ENCODE measurements at places on chromosomes 5 and 9. TPM values are rescaled to one million over a fixed set of nuclear protein-coding genes. Genes with fewer than 3 reads are reported as not detected.

Gene WWC1
- 319 TPM for total RNA-seq

Gene FBN2
- total RNA-seq = 24.5 TPM

Gene GTF2H2
- total RNA-seq = 41.8 TPM

Gene FOXD1
- 7.3 TPM for total RNA-seq

Gene AK6
- total RNA-seq = 63.8 TPM

Gene SELENOP
- 65.8 TPM for total RNA-seq

Gene THG1L
- 18.1 TPM for total RNA-seq

Gene C5
- total RNA-seq = 0.87 TPM

Gene ARID3C
- total RNA-seq = not detected

Gene LCP2
- not detected for total RNA-seq

Gene GPR150
- 0.69 TPM for total RNA-seq

Gene RANBP3L
- under 0.01 TPM for total RNA-seq

Gene ICE1
- 30.0 TPM for total RNA-seq

Gene ACTBL2
- 5.6 TPM for total RNA-seq

Gene PCDHB11
- total RNA-seq = 0.17 TPM

Gene C5orf46
- total RNA-seq = not detected

Gene PCDHA11
- total RNA-seq = 5.4 TPM

Gene NR6A1
- 6.1 TPM for total RNA-seq

Gene AQP7
- 0.25 TPM for total RNA-seq

Gene TRIM14
- total RNA-seq = 11.3 TPM

Gene RNF183
- 0.80 TPM for total RNA-seq
